LNCaP clone FGC (cell line): ENCODE measurements at places on chromosomes 2 and 18.
A peak's percentile ranks its signal among the peaks of the same experiment; 100 is the strongest.

GRCh38 chr2:153235516-153235915 is 243.0 kb downstream of the RPRM start:
- no peak for DNase-seq

- no peak for DNase-seq
Measured at GRCh38 chr2:29269095-29269764, 154.0 kb downstream of the CLIP4 start.

GRCh38 chr2:47389692-47390091 is 13.3 kb upstream of the MSH2 start:
- DNase-seq: no peak

- DNase-seq: no peak
Measured at GRCh38 chr2:176385219-176385759, 116.0 kb downstream of the MTX2 start.

GRCh38 chr2:181984814-181985631 is 630 bp upstream of the PPP1R1C start:
- no peak for DNase-seq

- peak; percentile 78 for DNase-seq
Measured at GRCh38 chr18:70149616-70150301, 55.7 kb downstream of the RTTN start.

- DNase-seq: no peak
Measured at GRCh38 chr2:237708065-237708398, 80.6 kb downstream of the LRRFIP1 start.

GRCh38 chr2:218479595-218479994 is 60.7 kb downstream of the VIL1 start:
- no peak for DNase-seq

DNA sequence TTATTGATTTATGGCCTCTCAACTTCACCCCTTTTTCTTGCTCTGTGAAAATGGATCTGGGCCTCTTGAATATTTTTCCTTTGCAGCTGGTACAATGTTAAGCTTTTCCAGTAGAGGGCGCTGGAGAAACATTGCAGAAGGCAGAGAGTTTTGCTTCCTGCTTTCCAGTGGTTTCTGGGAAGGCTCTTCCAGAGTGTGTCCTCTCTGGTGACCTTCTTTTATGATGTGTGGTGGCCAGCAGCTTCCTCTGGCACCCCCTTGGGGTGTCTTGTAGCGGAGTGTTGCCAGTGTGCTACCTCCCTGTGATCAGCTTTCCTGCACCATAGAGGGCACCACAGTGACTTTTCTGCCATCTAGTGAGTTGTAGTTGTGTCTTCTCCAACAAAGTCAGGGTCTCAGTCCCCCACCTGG is 25.4 kb upstream of the MGAT5 start:
- DNase-seq: no peak

DNA sequence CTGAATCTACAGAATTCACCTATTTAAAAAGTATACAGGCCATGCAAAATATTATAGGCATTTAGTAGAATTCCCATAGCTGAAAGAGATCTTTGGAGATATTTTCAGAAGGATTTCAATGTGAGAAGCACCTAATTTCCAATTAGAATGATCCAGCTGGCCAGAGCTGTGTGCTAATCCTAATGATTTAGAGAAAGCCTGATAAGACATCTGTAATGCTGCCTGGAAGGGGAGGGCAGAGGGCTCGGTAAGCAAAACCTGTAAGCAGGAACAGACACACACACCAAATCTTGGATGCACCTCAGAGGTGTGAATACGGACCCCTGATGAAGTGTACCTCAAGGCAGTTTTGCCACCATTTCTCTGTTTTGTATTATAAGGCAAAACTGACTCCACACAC is 14.0 kb downstream of the SERTAD2 start:
- DNase-seq: no peak

DNA sequence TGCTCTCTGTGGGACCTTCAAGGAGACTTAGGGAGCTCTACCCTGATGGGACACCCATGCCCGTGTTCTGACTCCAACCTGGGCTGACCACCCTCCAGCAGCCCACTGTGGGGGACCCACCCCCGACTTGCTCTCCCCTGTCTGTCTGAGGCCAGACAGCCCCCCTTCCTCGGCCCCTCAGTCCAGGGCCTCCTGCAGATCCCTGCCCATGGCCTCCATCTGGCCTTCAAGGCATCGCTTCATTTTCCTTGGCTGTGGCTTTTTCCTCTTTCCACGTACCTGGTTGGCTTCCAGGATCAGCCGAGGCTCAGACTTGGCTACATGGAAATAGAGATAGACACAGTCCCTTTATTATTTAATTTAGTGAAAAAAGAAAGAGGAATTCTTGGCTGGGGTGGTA is 290.0 kb downstream of the CYP26B1 start:
- no peak for DNase-seq

- DNase-seq: peak; percentile 84
Measured at GRCh38 chr2:15307526-15307925, 253.6 kb downstream of the NBAS start.

GRCh38 chr2:305366-305765 is 17.5 kb upstream of the ALKAL2 start:
- DNase-seq: no peak

GRCh38 chr18:70671889-70672565 is 383.2 kb downstream of the SOCS6 start:
- no peak for DNase-seq

- DNase-seq: no peak
Measured at GRCh38 chr18:63619661-63620060, 24.4 kb downstream of the SERPINB4 start.

DNA sequence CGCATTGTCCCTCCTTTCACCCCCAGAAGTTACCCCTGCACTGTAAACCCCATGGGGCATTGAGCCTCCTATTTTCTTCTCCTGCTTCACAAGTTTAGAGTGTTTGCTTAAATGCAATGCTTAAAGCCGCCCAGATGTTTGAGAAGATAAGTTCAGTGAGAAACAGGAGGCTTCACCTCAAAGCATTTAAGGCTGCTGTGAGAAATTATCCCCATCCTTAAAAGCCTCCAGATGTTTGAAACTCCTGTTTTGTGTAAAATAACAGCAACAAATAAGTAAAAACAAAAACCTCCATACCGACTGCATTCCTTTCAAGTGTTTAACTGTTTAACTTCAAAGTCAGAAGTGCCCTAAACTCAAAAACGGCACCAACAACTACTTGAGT is 81.8 kb downstream of the RTP5 start:
- DNase-seq: no peak

DNA sequence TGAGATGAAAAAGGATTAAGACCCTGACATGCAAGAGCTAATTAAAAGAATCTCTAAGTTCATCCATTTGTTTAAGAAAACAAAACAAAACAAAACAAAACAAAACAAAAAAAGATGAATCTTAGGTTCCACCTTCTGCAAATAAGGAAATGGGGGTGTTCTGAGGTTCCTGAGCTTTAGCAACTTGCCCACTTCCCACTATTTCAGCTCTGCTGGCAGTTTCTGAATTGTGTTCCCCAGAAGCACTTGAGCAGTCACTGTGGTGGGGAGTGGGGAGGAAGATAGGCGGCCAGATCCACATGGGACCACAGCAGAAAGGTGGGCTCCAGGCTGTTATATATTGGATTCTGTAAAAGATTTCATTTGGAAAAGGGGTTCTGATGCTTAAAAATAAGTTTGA is 20.3 kb downstream of the INO80C start:
- no peak for DNase-seq

GRCh38 chr2:10393640-10393982 is 54.5 kb downstream of the ODC1 start:
- no peak for DNase-seq

DNA sequence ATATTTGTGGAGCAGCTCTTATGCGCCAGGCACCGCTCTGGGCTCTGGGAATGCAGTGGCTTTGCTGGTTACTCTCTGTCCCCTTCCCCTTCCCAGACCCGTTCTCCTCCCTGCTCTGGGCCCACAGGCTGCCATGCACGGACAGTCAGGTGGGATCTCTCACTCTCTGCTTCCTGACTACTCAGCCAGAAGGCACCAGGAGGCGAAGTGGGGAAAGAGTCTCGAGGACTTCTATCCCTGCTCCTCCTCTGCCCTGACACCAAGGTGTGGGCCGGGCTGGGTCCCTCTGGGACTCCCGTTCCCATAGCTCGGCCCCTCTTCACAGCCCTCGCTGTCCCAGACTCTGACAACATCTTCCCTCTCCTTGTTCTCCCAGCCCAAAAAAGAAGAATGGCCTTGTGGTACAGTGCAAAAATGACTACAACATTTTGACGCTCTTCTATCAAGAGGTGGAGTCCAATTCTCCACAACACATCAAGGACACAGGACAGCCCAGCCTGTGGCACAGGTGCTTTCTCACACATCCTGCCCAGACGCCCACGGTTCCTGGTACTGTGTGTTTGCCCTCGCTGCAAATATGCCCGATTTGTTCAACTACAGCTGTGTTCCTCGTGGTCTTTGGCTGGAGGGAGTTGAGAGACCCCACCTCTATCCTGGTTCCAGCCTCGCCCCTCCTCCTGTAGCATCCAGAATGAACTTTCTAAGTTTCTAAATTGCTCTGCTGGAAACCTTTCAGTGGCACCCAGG is 14.0 kb upstream of the DUSP2 start:
- DNase-seq: no peak

- DNase-seq: no peak
Measured at GRCh38 chr2:45943219-45944044, 292.0 kb downstream of the PRKCE start.

GRCh38 chr2:241237047-241237446 is 48.6 kb downstream of the ANO7 start:
- no peak for DNase-seq

DNA sequence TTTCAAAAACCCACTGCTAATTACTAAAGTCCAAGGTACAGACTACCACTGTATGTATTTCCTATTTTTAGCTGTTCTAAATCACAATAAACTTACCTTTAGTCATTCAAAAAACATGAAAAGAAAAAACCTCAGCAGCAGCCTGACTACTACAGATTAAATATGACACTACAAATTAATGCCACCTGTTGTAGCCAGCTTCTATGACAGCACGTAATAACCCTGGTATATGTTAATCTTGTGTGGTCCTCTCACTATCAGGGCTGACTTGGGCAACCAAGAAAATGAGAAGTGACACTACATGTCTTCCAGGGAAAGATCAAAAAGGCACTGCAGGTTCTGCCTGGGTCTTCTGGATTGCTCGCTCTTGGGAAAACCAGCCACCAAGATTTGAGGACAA is 90.6 kb upstream of the FAM124B start:
- DNase-seq: no peak

- DNase-seq: no peak
Measured at GRCh38 chr2:26330604-26331003, 15.3 kb upstream of the SELENOI start.

DNA sequence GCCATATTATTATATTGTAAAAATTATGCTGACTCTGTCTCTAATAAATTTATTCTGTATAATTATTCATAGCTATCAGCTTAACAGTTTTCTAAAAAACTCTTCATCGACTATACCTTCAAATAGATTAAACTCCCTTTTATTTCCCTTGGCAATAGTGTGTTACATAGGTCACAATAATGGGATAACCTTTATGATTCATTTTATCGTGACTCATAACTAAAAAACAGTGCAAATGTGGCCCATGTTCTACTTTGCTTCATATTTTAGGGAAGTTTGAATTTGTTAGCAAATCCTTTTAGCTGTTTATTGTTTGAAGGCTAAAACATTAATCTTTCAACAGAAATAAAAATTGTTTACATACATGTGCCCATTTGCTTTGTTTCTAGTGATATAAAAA is 783.2 kb upstream of the CDH2 start:
- DNase-seq: no peak

DNA sequence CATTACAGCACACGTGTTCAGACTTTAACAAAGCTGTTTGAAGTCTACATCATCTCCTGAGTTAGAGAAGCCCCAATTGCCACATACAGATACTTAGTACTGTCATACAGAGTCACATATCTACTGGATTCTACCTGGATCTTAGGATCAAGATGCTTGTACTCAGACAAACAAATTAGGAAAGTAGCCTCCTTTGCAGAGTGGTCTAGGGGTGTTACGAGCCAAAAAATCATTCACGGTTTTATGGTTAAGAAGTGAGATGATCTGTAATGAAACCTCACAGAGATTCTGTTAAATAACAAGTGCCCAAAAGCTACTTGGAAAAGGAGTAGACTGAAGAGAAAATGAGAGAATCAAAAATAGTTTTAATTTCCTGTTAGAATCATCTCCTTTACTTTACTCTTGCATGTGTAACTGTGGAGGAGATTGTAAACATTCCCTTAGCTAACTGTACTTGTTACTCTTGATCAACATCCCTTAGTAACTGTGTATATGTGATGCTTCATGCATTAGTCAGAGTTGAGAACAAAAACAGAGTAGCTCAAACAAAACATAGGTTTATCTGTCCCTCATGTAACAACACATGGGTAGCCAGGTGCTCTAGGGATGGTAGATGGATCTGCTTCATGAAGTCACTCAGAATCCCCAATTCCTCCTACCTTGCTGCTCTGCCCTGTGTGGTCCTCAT is 16.4 kb upstream of the IL1RL1 start:
- no peak for DNase-seq

GRCh38 chr2:40259900-40260299 is 192.0 kb downstream of the SLC8A1 start:
- DNase-seq: no peak
